ENCODE measurements at places on chromosomes 7 and 10.
A peak's percentile ranks its signal among the peaks of the same experiment; 100 is the strongest.

GRCh38 chr7:14158111-14158510 is 168.6 kb upstream of the ETV1 start:
- DNase-seq: no peak

DNA sequence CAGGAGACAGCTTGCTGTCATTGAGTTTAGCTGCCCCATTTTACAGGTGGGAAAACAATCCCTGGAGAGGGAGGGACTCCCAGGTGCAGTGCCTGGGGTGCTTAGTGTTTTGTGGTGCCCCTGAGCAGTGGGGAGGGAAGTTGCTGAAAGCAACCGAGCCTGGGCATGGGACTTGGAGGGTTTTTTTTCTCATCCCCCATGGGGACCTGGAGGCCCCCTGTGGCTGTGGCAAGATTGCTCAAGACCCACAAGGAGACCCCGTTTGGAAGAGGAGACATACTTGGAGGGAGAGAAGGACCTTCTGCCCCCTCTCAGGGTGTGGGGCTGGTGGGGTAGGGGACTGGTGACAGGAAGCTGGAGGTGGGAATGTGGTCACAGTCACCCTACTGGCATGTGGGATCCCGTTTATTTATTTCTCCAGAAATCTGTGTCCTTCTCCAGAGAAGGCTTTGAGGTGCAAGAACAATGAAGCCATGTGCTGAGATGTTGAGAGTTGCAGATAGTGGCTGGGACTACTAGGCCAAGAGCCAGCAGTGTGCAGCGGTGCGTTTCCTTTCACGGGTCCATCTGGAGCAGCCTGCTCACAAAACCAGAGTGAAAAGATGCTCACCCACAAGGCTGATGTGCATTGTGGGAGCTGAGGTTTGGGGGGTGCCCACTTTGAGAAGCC is 21.5 kb downstream of the ZMIZ1 start:
- DNase-seq: no peak

GRCh38 chr7:584122-584465 is 64.4 kb upstream of the PDGFA start:
- peak; percentile 81 for DNase-seq

GRCh38 chr10:62010366-62010765 is 108.9 kb downstream of the ARID5B start:
- DNase-seq: no peak

- no peak for DNase-seq
Measured at GRCh38 chr7:69245646-69246045, 352.6 kb upstream of the AUTS2 start.

- no peak for DNase-seq
Measured at GRCh38 chr10:82277591-82277990, 402.6 kb downstream of the NRG3 start.

GRCh38 chr10:73910764-73911552 is at the start of gene PLAU:
Gene PLAU (plus strand): TSS chr10:73911132. CDS start chr10:73911556, 424 bp downstream.
- DNase-seq: no peak

GRCh38 chr7:92088266-92088665 is 46.0 kb downstream of the CYP51A1 start:
- no peak for DNase-seq

DNA sequence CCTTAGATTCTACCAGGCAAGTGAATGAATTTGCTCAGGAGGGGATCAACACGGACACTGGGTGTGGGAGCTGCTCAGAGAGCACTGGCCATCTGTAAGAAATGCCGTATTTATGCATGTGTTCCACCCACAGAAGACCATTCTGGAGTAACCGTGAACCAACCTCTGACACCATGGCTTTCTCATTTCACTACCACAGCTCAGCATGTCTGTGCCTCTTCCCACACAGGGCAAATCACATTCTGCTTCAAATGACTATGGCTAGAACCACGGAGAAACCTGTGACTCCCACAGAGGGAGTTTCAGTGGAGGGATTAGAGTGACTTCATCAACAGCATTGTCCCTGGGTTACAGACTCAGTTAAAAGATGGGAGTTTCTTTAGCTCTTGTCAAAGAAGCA is 893.4 kb downstream of the XPNPEP1 start:
- no peak for DNase-seq

- no peak for DNase-seq
Measured at GRCh38 chr7:55521512-55521911, 50.8 kb downstream of the VOPP1 start.

DNA sequence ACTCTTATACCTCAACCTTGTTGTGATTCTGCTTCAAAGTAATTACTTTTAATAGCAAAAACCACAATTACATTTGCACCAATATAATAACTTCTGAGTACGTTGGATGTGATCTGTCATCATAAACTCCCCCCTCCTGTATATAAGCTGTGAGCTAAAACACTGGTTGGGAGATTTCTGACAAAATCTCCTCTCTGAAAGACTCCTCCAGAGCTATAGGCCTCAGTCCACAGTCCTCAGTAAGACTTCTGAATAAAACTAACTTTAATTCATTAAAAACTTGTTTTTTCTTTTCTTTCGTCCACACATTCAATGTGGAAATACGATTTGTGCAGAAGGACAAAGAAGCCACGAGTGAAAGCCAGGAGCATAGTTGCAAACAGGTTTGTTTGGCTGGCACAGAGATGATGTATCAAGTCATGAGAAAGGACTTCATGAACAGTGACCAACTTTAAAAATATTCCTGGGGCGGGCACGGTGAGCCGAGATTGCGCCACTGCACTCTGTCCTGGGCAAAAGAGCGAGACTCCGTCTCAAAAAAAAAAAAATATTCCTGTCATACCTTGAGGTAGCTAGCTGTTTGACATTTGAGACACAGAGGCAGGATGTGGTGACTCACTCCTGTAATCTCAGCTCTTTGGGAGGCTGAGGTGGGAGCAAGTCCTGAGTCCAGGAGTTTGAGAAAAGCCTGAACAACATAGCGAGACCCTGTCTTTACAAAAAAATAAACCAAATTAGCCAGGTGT is 91.1 kb upstream of the ARHGAP21 start:
- DNase-seq: no peak

DNA sequence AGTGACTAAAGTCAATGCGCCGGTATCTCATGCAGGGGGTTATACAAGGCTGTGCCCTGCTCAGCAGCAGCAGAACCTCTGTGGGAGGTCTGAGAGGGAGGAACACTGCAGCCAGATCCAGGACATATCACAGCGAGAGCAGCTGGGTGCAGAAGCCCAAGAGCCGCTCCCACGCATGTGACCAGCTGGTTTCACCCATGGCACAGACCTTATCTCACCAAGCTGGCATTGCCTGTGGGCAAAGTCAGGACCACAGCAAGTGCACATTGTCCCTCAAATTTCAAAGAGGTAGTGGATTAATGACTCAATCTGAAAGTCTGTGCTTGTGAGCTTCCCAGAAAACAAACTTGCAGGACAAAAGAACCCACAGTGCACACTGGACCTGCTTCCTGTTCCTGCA is 31.6 kb upstream of the AKR1C1 start:
- DNase-seq: no peak

DNA sequence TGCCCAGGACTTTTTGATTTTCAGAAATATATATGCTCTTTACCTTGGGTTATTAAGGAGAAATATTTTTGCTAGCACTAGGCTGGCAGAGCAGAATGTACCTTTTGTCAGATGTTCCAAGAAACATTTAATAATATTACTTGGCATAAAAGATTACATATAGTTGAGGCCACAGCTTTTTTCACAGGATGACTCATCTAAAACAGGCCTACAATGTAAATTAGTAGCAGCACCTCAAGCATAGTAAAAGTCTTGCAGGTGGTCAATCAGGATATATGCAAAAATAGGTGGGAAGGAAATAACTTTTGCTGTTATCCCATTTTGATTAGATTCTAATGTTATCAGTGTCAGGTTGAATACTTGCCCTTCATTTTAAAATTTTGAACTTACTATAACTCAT is 14.9 kb upstream of the ITGB1 start:
- DNase-seq: no peak

DNA sequence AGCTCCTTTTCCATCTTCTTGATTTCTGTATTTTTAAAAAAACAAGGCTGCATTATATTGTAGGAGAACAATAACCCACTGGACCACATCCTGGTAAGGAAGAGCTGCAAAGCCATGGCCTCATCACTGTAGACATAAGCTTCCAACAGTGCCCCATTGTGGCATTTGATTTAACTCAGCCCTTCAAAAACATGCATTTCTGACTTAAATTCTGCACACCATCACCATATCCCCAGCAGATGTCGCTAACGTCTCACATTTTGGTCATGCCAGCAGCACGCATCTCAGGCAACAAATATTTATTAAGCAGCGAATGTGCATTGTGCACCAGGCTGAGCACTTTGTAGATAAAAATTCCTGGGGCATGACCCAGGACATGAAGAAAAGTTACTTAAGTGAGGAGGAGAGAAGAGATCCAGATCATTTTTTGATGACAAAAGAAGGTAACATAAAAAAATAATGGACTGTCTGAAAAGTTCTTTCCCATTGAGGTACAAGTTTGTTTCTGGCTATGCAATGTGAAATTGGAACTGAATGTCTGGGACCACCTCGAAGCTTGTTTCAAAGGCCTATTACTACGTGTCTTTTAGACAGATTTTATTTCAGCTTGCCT is 164.6 kb upstream of the CDCA7L start:
- DNase-seq: peak; percentile 31

GRCh38 chr7:151768805-151769187 is 108.1 kb downstream of the PRKAG2 start:
- no peak for DNase-seq
